ENCODE measurements at places on chromosomes 3 and 15. TPM values are rescaled to one million over a fixed set of nuclear protein-coding genes. Genes with fewer than 3 reads are reported as not detected.

DNA sequence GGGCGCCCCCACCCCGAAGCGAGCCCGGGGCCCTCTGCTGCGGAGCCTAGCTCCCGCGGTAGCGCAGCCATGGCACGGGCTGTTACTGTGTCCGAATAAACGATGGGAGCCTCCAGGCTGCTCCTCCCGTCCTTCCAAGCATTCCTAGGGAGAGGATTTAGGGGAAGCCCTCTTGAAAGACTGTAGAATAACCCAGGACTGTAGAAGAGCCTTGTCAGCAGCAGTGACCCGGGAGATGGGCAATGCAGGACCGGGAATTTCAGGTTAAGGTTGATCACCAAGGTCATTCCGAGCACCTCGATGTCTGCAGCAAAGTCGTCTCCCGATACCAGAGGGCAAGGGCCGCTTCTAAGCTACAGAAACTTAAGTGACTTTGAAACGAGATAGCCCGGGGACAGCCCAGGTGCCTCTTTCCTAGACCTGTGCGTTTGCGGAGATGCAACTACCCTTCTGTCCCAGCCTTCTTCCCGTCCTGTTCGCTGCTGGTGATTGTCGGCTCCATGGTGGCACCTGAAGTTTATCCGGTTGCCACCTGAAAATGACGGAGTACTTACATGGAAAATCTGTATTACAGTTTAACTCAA lies 753 bp upstream of the MYO5A start:
- DNase-seq = no peak

DNA sequence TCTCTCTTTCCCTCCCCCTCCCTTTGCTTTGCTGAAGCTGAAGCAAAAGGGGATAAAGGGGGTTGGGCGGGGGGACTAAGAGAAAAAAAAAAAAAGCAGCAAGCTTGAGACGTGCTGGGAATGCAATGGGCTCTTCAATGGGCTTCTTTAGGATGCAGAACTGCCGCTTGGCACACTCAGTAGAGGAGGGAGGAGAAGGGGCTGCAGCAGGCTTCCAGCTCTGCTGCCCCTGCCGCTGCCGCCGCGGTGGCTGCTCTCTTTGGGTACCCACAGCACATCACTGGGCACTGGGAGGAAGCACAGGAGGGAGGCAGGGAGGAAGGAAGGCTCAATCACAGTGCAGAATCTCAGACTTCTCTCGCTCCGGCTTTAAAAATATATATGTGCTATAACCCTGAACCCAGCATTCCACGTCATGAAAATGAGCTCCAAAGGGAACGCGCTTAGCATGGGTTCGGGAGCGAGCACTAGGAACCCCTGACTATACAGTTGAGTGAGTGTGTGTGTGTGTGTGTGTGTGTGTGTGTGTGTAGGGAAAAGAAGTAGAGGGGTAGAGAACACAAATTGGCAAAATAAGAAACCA lies 3.5 kb downstream of the SLITRK3 start:
- DNase-seq = no peak

DNA sequence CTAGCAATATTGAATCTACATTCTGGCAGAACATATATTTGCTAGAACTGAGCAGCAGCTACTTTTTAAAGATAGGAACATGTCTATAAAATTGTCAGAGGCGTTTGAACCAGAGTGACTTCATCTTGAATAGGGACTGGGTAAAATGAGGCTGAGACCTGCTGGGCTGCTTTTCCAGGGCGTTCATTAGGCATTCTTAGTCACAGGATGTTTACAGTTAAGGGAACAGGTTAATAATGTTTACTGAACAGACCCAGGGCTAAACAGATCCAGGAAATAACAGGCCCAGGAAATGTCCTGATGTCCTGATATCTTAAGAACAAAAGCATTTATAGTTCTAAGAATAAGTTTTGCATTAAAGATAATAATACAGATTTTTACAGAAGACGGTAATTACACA lies 34.5 kb upstream of the B3GALNT1 start:
- DNase-seq = no peak

DNA sequence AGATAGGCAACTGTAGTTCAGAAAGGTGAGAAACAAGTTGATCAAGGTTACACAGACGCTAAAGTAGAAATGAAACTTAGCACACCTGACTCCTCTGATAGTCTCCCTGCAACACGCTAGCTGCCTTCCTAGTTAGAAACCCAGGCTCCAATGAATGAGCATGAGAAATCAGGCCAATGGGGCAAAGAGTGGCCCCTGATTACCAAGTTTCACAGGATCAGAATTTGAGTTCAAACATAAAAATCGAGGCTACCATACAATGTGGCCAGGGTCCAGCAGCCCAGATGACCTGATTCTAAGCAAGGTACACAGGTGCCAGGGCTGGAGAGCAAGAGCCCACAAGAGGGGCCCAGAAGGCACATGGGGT lies 7.7 kb downstream of the PLD1 start:
- no peak for DNase-seq

DNA sequence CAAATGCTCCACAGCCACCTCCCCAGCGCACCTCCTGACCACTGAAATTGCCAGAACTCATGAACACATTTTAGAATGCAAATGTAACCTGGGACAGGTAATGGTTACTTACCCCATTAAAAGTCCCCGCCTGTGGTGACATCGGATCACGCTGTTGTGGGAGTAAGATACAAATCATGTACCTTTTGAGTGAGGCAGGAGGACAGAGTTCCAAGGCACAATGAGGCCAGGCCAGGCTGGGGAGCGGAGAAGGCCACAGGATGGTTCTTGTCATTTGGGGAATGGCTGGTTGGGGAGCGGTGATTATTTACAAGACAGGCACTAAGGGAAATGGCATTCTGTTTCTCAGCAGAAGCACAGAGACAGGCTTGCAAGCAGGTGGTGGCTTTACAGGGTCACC lies 490.0 kb downstream of the EDEM1 start:
- DNase-seq = no peak

DNA sequence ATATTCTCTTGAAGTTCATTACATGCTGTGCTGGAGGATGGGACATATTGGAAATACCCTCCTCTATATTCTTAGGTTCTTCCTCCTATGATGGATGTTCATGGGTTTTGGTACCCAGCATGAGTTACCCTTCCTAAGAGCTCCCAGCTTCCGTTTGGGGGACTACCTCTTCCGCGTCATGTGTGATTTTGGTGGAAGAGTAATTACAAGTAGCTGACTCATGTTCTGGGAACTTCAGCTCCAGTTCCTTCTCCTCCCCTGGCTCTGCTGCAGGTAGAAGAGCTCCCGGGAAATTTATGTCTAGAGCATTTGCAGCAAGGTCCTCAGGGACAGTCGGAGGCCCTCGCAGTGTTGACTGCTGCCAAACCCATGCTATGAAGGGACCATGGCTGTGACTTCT lies 208.8 kb upstream of the IL12A start:
- DNase-seq = no peak

DNA sequence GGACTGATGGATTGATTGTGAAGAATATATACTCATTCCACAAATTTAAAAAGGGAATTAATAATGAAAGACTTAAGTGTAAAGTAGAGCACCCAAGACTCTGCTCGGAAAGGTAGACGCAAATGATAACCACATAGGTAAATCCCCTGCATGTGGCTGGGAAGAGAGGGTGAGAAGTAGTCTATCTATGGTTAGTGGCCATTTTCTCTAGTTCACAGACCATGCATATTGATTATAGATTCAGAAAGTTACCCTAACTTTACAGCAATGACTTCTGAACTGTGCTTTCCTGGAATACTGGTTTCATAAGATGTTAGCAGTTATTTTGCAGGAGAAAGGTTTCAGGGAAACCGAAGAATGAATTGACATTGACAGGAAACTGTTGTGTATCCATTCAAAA lies 51.7 kb downstream of the CASR start:
- DNase-seq = no peak

GRCh38 chr3:120092474-120092873 lies 1.8 kb downstream of the GSK3B start:
- DNase-seq = no peak

DNA sequence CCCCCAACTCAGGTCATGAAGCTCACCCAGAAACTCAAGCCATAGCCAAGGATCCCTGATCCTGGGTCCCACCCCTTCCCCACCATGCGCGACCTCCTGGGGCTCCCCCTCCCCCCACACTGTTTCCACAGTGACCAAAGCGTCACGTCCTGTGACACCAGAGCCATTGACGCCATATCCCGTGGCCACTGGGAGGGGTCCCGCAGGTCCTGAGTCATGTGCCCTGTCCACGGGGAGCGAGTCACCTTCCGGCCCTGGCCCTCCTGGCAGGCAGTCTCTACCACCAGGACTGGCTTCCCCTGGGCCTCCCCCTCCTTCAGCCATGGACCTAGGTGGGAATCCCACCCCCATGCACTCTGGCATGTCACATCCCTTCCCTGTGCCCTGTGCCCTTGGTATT lies 15.6 kb downstream of the SEMA3F start:
- no peak for DNase-seq

GRCh38 chr3:169077394-169077906 lies 586.1 kb downstream of the MECOM start:
- no peak for DNase-seq

DNA sequence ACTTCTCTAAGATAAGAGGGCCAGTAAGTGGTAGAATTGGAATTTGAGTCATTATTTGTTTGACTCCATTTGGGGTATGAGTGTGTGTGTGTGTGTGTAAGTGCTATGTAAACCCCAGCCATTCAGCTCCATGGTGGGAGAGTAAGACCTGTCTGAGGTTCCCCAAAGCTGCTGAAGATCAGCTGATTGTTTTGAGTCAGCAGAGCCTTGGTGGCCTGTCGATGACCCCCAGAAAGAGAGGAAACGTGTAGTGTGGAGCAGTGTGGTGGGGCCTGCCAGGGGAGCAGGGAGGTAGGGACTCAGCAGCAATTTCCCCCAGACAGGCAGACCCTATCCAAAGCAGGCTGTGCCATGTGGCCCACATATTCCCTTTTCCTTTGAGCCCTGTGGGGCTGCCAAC lies 5.3 kb downstream of the DVL3 start:
- no peak for DNase-seq

GRCh38 chr3:134876836-134877235 lies 81.8 kb downstream of the EPHB1 start:
- DNase-seq = no peak

GRCh38 chr3:191518861-191519260 lies 57.9 kb downstream of the PYDC2 start:
- no peak for DNase-seq

- DNase-seq = no peak
Observed at GRCh38 chr3:51434746-51435327, 43.8 kb downstream of the RBM15B start.

CKMT1A gene
- total RNA-seq = 77.6 TPM

HYAL1 gene
- total RNA-seq = 19.5 TPM

LYZL4 gene
- not detected for total RNA-seq

GOLGA8G gene
- not detected for total RNA-seq

RBPMS2 gene
- 0.83 TPM for total RNA-seq

GOLGA6L24 gene
- not detected for total RNA-seq

TEX55 gene
- not detected for total RNA-seq

OR5K2 gene
- not detected for total RNA-seq
